ENCODE measurements at places on chromosomes 2 and 18.

GRCh38 chr2:233418761-233419546 lies 64.7 kb downstream of the DGKD start:
- DNase-seq, result no peak

DNA sequence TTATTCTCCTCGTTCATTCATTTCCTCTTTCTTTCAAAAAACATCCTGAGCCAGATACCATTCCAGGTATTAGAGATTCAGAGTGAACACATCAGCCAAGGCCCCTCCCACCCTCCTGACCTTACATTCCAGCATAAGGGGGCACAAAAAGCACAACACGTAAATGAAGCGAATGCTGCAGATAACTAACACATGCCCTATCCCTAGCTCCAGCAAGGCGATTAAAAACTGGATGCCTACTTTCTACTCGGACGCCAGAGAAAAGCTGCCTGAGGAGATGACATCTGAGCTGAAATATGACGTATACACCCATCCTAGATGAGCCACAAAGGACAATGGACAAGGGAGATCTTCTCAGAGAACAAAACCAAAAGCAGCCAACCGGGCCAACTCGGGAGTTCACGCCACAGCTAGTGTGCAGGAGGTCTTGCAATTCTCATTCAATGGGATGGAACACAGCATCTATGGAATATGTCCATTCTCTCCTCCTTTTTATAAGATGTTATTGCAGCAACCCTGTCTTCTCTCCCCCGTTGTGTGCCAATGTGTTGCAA lies 33.5 kb downstream of the FEZ2 start:
- no peak for DNase-seq

- DNase-seq, result no peak
These were observed 30.6 kb downstream of the HNRNPLL start for GRCh38 chr2:38572167-38572566.

DNA sequence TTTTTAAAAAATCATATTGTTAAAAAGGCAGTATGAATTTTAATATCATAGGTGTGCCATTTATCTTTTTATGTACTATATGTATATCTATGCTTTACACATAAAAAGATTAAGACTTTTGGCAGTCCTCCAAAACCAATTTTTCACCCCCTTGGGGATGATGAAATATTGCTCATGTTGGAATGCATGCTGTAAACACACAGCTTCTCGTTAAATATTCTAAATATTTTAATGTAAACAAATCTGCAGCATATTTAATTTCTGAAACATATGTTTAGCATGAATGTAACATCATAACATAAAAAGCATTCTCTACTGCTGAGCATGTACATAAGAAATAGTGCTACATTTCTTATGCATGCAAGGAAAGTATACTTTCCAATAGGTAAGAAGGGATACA lies 484.3 kb upstream of the LRATD1 start:
- DNase-seq, result no peak

- no peak for DNase-seq
These were observed 34.4 kb downstream of the VRK2 start for GRCh38 chr2:58081000-58081399.

GRCh38 chr2:30424231-30424630 lies 22.8 kb upstream of the LCLAT1 start:
- no peak for DNase-seq

GRCh38 chr18:697800-698199 lies 14.6 kb downstream of the ENOSF1 start:
- DNase-seq, result peak; percentile 25

GRCh38 chr2:128651000-128651399 lies 332.3 kb upstream of the HS6ST1 start:
- no peak for DNase-seq

GRCh38 chr2:108560895-108561530 lies 26.7 kb downstream of the LIMS1 start:
- peak; percentile 47 for DNase-seq

- DNase-seq, result no peak
These were observed 201.8 kb upstream of the KLHL14 start for GRCh38 chr18:32974421-32975162.

DNA sequence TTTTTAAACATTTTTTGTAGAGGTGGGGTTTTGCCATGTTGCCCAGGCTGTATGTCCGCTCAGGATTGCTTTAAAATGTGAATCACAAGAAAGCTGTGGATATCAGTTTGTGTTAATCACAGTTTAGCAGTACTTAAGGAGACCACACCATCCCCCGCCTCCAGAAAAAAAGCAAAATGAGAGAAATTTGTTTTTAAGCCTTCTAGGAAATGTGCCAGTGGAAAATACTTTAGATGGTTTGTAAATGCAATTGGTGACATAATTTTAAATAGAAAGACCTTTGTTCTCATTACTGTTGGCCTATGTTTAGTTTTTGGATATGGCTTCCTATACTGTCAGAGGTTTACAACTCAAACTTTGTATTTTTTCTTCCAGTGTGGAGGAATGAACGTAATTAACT lies 27.0 kb downstream of the GCA start:
- no peak for DNase-seq

DNA sequence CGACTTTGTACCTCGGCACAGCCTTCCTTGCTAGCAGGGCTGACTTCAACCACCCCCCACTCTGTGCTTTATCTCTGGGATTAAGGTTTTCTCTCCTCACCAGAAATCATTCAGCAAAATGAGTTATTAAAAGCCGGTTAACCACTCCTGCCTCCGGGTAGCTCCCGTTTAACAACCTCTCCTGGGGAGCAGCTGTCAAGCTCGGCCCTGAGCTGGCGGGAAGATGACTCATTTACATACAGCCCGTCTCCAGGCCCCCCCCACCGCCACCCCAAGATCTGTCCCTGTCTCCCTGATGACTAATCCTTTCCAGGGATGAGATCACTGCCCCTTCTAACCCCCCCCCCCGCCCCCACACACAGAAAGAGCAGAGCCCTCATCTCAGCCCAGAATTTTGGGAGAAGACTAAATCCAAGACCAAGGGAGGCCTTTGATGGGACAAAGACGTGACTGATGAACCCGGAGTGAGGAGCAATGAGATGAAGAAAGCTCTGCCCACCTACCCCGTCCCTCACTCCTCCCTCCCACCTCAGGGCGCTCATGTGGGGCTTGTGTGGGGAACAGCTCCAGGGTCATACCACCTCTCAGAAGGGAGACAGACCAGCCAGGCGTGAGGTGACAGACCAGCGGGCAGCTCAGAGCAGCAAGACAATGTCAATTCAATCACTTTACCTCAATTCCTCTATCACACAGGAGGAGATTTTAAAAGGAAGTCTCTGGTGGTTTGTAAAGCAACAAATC lies 131.4 kb downstream of the MSH2 start:
- peak; percentile 71 for DNase-seq

DNA sequence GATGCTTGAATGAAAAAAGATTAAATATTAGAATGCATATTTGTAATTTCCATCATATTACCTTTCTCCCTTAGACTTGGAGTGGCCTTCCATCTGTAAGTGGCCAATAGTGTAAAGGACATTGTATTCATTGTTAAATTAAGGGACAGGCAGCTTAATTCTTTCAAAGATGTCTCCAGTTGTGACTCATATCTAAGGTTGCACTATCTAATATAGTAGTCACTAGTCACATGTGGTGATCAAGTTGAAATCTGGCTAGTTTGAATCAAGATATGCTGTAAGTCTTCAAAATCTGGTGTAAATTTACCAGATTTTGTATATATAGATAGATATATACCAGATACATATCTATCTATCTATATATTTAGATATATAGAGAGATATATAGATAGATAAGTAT lies 52.4 kb upstream of the AGPS start:
- no peak for DNase-seq

- DNase-seq, result no peak
These were observed 315.4 kb downstream of the SMAD2 start for GRCh38 chr18:47615043-47615442.

DNA sequence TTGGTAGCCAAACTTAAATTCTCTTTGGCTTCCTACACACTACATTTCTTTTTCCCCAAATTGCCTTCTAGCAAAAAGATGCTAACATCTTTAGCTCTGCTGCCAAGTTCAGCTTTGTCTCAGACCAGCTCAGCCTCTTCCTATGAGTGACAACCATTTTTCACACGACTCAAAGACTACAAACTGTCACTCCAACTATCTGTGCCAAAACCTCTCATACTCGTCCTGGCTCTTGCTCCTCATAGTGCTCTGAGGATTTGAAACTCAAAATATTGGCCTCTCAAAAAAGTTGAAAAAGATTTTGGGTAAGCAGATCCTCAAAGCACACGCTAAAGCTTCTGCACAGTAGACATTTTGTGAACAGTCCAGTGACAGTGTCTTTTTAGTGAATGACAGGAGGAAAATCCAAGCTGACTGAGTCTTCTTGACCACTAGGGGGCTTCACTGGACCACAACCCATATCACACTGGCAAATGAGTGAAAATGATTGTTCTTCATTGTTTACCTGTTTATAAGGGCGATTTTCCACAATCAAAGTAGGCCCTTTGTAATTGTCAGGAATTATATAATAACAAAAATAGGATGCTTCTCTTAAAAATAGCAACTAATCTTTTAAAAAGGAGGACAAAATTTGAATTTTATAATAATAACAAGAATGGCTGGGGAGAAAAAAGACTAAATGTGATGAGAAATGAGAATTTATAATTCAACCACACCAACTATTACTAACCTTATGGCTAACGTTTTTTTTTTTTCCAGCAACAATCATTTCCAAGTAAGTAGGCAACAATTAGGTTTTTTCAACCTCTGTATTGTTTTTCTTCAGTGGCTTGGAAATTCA lies 85.5 kb upstream of the PGAP1 start:
- peak; percentile 58 for DNase-seq

DNA sequence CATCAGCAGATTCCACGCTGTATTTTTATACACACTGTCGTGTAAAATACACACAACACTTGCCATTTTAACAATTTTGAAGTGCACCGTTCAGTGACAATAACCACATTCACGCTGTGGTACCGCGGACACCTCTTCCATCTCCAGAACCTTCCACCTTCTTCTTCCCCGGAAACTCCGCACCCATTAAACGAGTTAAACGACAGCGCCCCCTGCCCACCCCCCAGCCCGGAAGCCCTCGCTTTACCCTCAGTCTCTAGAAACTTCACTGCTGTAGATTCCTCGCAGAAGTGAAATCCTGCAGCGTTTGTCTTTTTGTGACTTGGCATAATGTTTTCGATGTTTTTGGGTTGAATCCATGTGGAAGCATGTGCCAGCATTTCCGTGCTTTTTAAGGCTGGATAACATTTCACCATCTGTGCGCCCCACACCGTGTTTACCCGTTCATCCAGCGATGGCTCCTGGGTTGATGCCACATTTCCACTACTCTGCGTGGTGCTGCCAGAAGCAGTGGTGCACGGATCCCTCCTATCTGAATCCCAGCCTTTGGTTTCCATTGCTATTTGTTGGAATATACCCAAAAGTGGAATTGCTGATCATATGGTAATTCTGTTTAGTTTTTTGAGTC lies 32.0 kb upstream of the TMEM18 start:
- peak; percentile 11 for DNase-seq

- DNase-seq, result peak; percentile 82
These were observed 902 bp downstream of the SS18 start for GRCh38 chr18:26089293-26090129.

GRCh38 chr2:24047703-24048033 lies 477 bp upstream of the WDCP start:
- DNase-seq, result no peak

GRCh38 chr18:62735387-62735786 lies 20.0 kb downstream of the PHLPP1 start:
- no peak for DNase-seq

GRCh38 chr2:162113776-162114168 lies 38.3 kb downstream of the GCG start:
- peak; percentile 73 for DNase-seq

DNA sequence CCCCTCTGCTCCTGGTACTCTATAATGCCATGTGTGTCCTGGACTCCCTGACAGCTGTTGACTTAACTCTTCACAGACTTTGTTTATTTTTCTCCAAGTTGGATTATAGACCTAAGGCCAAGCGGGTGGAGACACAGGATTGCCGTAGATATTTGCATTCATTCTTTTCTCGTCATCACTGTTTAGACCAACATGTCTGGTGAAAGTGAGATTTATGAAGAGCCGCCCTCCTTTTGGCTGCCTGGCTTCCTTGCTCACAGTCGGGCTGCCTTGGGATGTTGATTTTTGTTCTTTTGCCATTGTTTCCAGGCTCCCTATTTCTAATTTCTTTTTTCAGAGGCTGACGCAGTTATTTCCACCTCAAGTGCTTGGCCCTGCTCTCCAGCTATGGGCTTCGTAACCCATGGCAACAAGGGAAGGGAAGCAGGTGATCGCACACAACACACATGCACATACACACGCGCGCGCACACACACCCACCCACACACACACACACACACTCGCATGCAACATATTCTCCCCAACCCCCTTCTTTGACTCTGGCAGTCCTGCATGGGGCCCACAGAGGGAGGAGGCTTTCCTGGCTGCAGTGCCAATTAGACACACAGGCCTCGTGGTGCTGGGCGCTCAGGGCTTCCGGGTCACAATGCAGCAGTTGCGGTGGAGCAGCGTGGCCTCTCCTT lies 296.5 kb downstream of the MTX2 start:
- DNase-seq, result no peak

DNA sequence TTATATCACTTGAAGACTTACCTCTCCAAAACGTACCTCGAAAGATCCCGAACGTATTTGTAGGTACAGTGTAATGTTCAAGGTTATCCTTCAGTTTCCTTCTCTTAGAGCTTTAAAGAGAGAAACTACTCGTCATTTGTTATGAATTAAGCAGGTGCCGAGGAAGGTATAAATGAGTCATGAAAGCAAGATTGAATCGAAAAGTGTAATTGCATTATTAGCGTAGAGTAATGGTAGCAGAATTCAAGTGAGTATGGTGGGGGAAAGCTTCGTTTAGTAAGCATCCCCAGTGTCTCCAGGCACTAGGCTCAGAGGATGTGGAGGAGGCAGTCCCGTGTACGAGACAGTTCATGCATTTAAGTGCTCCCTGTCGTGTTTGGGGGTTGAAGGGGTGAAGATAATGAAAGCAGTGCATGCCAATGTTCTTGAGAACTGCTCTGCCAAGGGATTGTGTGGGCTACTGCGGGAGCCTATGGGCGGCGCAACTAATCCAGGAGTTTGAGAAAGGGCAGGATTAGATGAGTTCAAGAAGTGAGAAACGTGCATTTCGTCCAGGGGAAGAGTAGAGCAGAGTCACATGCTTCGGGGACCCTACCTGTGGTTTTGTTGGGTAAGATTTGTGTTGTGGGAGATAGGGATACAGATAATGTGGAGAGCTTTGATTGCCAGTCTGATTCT lies 858 bp downstream of the POLR1B start:
- peak; percentile 23 for DNase-seq

DNA sequence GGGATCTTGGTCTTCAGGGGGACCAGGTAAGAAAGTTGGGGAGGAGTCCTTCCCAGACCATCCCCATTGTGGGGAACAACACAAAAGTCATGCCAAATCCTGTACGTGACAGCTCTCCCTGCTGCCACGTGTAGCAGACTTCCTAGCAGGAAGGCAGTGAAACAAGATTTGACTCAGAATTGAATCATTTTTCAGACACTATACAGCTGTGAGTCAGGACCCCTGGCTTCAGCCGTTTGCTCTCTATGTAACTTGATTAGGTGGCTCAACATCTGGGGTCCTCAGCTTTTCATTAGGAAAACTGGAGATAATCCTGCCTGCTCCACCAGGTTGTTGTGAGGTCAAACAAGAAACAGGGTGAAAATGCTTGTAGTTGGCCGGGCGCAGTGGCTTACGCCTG lies 32.9 kb upstream of the PDCL3 start:
- no peak for DNase-seq
